ENCODE measurements at places on chromosomes 5 and 9.

DNA sequence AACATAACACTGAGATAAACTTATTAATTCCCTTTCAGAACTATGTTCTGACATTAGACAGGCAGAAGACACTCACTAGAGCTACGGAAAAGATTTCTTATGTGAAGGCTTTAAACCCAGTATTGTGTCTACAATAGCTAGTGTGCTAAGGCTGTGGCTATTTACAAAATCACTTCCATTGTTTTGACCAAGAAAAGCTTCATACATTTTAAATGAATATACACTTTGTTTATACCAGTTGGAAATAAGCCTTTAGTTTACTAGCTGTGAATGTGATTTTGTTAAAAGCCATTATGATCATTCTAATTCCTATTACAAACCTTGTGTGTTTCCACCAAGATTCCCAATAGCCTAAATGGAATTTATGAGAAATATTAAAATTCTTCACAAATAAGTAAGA, 83.0 kb downstream of the AGTPBP1 start:
- no peak for DNase-seq

- peak; percentile 90 for DNase-seq
These were observed 268.3 kb upstream of the WWC1 start for GRCh38 chr5:168023191-168023590.

GRCh38 chr5:156043351-156043750, 283.6 kb upstream of the SGCD start:
- no peak for DNase-seq

DNA sequence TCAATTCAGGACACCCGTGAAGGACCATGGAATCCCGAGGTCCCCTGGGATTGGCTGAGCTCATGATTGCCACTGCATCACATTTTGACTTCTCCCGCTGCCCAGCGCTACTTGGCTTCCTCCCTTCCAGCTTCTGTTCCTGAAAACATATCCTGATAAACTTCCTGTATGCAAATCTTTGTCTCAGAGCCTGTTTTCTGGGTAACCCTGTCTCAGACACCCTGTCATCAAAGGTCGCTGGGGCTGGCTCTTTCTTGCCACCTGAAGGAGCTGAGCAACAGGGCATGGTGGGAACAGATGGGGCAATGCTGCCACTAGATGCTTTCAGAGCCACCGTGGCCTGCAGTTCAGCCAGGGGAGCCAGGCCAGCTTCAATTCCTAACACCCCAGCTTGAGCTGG, 154.3 kb upstream of the TBC1D2 start:
- no peak for DNase-seq

- no peak for DNase-seq
These were observed 18.8 kb downstream of the C5orf52 start for GRCh38 chr5:157689942-157690689.

GRCh38 chr9:70405808-70406433, 8.5 kb downstream of the KLF9 start:
- no peak for DNase-seq

- no peak for DNase-seq
These were observed 123.3 kb downstream of the PHF2 start for GRCh38 chr9:93699650-93700049.

DNA sequence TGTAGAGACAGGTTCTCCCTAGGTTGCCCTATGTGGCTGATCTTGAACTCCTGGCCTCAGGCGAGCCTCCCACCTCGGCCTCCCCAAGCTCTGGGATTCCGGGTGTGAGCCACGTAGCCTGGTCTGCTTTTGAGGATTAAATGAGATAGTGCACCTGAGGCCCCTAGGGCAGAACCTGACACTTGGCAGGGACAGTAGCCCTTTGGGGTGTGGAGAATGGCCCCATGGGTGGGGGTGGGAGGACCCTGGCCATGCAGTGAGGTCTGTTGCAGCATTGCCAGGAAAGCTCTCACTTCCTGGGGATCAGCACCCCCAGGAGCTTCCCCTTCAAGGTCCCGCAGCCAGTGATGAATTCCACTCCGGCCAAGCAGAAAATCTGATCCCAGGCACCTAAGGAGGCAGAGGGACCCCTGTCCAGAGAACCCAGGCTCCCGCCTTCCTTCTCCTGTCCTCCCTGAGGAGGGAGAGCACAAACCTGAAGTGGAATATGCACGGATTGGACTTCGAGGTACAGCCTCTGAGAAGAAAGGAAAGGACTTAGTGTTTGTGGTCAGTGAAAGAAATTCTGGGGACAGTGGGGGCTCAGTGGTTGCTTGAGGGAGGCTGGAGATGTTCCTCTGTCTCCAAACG, 73.9 kb upstream of the UNC5A start:
- DNase-seq, result peak; percentile 25

DNA sequence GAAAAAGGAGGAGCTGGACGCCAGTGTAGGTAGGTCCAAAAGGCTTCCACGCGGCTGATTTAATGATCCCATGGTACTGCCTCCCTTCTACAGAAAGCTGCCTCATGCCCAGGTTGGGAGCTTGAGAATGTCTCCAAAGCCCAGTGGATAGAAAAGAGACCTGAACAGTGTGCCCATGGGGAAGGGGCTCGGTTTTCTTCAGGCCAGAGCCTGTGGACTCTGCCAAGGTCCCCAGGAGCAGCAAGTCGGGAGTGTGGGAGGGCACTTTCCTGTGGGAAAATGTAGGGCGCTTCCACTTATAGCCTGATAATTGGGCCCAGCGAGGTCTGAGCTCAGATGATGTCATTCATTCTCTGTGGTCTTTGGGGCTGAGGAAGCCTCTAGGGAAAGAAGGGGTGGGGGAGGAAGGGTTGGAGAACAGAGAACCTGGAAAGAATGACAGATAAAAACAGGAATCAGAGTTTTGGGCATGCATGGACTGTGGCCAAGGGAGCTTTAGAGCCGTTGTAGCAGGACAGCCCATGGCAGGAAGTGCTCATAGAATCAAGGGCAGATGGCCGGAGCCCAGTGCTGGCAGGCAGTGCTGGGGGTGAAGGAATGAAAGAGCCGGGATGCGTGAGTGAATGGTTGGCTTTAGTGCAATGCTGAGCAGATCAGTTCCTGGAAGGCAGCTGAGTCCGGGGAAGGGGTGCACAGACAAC, 42.5 kb upstream of the SH3PXD2B start:
- DNase-seq, result peak; percentile 72

DNA sequence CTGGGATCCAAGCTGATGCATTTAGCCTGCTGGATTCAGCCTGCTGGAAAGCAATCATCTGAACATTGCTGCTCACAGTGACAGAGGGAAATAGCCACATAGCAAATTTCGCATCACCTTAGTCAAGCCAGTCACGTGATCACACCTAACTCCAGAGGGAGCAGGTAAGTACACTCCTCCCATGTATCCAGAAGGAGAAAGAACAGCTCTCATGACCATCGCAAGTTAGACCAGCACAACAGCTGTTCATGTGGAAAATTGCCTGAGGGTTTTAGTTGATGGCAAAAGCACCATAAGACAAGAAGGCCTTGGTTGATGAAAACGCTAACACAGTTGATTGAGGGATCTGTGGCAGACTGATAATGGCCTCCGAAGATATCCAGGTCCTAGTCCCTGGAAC, 34.2 kb upstream of the MYO10 start:
- DNase-seq, result no peak

DNA sequence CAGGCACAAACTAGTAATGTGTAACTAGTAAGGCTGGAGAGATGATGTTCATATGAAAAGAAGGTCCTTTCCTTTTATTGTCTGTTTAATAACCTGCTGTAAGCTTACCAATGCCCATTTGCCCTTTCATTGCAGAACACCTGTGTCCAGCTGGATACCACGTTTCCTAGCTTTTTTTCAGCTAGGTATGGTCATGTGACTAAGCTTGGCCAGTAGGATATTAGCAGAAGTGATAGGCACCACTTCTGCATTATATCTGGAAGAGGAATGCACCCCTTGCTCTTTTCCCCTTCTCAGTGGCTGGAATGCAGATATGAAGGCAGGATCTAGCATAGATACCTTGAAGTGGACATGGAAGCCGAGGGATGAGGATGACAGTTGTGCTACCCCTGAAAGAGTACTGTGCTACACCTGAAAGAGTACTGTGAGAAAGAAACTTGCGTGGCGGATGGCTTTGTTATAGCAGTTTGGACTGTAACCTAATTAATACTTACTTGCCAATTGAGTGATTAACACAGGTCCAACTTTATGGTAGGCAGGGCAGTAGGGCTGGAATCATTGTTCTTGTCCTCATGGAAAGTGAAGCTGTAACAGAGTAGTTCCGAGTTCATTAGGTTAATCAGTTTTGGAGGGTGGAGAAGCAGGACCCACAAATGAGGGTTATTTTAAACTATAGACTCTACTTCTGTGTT, 6.8 kb downstream of the SMIM32 start:
- DNase-seq, result no peak

- DNase-seq, result no peak
These were observed 1828.2 kb downstream of the MAT2B start for GRCh38 chr5:165333623-165334022.

DNA sequence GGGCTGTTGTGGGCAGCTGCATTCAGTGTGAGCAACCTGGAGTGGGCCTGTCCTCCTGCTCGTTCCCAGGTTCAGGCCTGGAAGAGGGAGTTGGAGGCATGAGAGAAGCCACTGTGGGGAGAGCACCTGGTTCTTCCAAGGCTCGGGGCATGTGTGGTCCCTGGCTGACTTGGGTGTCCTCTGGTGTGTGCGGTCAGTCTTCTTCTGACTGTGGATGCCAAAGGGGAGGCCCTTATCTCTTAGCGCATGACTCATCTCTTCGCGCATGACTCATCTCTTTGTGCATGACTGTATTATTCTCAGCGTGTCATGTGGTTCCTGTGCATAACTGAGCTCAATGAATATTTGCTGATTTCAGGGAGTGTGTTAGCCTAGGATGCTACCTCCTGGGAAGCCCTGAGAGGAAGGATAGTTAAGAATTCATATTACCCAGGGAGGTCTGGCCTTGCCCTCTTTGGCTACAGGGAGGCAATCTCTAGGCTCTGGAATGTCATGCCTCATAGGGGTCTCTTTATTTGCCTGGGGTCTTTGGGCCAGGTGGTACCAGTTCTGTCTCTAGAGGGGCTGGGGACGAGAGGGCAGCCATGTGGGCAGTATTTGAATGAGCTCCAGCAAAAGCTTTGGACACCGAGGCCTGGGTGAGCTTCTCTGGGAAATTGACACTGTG, 188.7 kb downstream of the HSPA4 start:
- DNase-seq, result no peak
